Activated CD4-positive, alpha-beta T cell treated with anti-CD3 and anti-CD28 coated beads, Interleukin-2, Interleukin-6, amounts not matched to agents 100 ng/mL and 50 ng/mL, durations not matched to agents 16 hours and 8 hours (primary cell): ENCODE measurements at places on chromosomes 4 and X.

GRCh38 chrX:119729408-119730201 lies 28.8 kb upstream of the SOWAHD start:
- DNase-seq: peak; percentile 78

DNA sequence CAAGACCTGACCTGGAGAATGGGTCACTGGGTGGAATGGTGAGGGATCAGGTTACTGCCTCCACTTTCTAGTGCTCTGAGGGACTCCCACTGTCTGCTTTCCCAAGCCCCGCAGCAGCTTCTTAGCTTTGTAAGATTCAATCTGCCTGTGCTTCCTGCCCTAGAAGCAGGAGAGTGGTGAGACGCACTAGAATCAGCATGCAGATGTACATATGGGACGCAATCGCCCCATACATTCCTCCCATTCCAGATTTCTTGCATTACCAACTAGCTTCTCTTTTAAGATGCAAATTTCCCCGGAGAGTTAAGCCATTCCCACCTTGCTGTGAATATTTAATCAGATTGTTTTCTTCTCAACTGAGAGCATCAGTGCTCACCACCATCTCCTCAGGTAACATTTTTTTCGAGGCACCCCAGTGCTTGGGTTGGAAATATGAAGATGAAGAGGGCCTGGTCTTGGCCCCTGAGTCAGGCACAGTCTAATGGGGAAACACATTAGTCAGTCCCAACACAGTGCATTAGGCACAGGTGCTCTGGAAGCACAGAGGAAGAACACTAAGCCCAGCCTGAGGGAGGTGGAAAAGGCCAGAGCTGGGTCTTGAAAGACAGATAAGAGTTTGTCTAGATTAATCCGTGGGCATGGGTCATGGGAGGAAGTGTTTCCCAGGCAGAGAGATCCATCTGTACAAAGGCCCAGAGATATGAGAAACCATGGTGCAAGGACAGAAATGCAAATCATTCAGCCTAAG lies 66.7 kb upstream of the PRPS1 start:
- DNase-seq: no peak

DNA sequence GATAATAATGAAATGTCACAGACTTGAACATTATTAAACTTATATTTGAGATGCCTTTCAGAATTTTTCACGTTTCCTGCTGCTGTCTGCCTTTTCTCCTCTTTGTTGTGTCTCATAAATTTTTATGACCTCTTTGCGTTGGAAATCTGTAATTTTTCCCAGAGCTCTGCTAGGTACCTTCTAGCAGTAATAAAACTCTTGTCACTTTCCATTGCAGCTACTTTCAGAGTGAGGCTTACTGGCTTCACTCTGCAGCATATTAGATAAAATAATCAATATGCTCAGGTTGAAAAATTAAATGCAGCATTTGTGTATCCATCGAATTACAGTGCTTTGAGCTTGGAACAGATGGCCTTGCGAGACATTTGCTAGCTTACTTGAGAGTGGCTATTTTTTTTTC lies 689.0 kb downstream of the GRID2 start:
- DNase-seq: no peak

- peak; percentile 38 for DNase-seq
Measured at GRCh38 chr4:123418351-123418931, 21.8 kb downstream of the SPRY1 start.

DNA sequence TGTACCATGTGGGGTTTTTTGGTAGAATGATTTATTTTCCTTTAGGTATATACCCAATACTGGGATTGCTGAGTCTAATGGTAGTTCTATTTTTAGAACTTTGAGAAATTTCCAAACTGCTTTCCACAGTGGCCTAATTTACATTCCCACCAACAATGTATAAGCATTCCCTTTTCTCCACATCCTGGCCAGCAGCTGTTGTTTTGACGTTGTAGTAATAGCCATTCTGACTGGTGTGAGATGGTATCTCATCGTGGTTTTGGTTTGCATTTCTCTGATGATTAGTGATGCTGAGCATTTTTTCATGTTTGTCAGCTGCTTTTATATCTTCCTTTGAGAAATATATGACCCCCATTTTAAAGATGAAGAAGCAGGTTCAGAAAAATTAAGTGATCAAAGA lies 153.7 kb downstream of the CBR4 start:
- peak; percentile 31 for DNase-seq

DNA sequence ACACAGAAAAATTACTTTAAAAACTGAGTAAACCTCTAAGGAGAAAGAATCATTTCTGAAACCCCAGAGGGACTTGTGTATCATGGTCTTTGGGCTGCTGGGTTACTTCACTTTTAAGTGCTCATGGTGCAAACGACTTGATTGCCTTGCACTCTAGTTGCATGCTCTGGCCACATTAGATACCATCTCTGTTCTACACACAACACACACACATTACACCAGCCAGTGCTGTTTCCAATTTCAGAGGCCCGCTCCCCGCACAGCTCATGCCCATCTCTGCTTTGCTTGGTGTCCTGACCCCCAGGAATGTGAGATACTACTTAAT lies 2.1 kb downstream of the PPP3CA start:
- DNase-seq: peak; percentile 32

GRCh38 chr4:40750461-40751258 lies 905 bp downstream of the NSUN7 start:
- no peak for DNase-seq
